ENCODE measurements at places on chromosomes 16 and 17.

GRCh38 chr17:77480509-77481215 is 339.9 kb downstream of the SEC14L1 start:
- DNase-seq, result no peak

- DNase-seq, result no peak
These were observed 86.5 kb downstream of the ENGASE start for GRCh38 chr17:79160980-79161636.

- no peak for DNase-seq
These were observed 297.5 kb downstream of the XYLT1 start for GRCh38 chr16:17173281-17173680.

DNA sequence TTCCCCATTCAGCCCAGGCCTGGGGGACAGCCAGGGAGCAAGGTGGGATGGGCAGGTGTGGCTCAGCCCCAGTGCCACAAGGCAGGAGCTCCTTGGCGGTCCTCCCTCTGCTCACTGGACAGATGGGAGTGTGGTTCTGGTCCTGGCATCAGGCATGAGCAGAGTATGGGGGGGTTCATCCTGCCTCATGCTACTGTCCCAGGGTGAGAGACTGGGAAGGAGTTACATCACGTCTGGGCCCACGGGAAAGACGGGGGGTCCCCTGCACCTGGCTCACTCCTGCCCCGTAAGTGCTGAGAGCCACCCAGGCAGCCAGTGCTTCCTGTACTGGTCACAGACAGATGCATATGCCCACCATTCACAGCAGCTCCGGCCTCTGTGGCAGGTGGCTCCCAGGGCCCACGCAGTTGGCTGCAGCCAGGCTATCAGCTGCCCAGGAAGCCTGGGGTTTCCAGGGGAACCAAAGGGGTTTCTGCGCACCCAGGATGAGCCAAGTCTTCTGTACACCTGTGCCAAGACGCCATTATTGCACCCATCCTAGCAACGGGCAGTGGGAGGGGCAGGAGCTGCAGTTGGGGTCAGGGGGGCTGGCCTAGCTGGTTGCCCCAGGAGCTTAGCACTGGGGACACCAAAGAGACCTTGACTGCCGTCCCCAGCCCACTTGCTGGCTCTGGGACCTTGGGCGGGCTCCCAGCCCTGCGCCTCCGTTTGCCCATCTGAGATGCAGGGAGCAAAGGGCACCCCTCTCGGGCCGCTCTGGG is 1.9 kb downstream of the BAIAP3 start:
- DNase-seq, result no peak

- no peak for DNase-seq
These were observed 96.5 kb upstream of the NLRP1 start for GRCh38 chr17:5680766-5681165.

DNA sequence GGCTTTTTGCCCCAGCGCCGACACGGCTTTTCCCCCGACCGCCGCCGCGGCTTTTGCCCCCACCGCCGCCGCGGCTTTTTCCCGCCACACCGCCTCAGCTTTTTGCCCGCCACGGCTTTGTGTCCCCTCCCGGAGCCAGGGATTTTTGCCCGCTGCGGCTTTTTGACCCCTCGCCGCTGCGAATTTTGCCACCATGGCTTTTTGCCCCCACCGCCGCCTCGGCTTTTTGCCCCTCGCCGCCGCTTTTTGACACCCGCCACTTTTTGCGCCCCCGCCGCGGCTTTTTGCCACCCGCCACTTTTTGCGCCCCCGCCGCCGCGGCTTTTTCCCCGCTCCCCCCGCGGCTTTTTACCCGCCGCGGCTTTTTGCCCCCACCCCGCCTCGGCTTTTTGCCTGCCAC is 1342.5 kb downstream of the TP53TG3F start:
- DNase-seq, result no peak

DNA sequence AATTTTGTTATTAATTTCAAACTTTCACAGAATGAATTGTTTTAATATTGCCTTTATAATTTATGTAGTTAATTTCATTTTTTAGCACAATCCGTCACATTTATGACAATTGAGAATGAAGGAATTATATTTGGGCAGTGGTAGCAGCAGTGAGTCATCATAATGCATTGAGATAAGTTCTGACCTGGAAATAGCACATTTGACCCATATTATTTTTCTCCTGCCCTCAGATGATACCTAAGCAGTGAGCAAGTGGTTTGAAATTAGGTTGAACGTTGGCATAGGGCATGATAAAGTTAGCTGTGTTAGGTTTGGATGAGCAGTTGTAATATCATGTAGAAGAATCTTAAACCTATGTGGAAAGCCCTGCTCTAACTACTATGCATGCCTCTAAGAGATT is 1431.3 kb upstream of the CDH8 start:
- no peak for DNase-seq

DNA sequence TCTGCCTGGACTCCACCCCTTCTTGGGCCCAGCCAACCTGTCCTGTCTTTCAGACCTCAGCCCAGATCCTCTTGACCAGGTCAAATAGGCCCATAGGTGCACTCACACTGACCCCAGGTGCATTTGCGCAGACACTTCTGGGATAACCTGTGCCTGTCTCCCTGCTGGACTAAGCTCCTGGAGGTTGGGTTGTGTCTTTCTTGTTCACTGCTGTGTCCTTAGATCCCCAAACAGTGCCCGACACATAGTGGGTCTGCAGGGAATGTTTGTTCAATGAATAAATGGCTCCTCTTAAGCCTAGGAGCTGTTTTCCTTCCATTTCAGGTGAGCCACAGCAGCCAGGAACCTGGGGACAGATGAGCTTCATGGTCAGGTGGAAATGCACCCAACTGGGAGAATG is 48.9 kb downstream of the NLRP1 start:
- no peak for DNase-seq

- no peak for DNase-seq
These were observed 1.7 kb downstream of the MYOCD start for GRCh38 chr17:12667299-12667958.

- no peak for DNase-seq
These were observed 55.3 kb downstream of the TUBD1 start for GRCh38 chr17:59837308-59838051.

GRCh38 chr17:5877366-5877765 is 192.8 kb upstream of the WSCD1 start:
- DNase-seq, result no peak

DNA sequence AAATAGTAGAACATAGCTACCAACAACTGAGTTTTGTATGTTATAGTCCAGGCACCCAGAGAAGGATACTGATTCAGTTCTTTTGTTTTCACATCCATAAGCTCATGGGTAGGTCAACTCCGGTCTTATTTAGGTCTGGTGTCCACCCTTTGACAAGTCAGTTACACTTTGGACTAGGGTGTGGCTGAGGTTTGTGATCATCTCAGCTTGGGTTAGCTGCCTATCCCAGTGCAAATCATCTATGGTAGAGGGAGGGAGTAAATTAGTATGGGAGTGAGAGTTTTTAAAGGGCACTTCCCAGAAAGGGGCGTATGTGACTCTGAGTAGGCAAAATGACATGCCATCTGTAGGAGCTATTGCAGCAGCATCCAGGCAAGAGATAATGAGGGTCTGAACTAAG is 66.1 kb downstream of the TANC2 start:
- no peak for DNase-seq

DNA sequence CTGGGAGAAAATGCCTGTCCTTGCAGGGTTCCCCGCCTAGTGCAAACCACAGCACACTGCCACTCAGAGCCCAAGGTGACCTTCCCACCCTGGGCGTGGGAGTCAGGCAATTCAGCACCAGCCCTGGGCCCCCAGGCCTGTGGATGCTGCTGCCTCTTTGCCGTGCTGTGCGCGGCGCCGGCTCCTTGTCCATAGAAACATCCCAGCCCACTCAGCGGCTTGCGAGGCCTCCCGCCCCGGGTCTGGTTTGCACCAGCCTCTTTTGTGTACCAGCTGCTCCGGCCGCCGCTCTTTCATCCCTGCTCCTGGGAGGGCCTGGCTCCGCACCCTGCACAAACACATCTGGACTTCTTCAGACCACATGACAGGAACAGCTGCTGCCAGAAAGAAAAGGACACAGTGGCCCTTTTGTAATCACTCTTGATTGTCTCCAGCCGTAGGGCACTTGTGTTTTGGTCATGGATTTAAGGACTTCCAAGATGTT is 75.4 kb upstream of the SDK2 start:
- DNase-seq, result no peak

DNA sequence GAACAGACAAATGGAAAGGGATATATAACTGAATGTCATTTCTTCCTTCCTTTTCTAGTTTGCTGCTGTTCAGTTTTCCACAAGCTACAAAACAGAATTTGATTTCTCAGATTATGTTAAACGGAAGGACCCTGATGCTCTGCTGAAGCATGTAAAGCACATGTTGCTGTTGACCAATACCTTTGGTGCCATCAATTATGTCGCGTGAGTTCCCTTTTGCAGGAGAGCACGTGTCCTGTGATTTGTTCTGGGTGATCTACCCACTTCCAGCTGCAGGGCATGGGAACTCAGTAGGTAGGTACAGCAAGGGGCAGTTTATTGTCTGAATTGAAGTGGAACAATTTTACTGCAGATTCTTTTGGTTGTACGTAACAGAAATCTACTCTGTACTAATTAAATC is 8.8 kb downstream of the ITGAL start:
- DNase-seq, result no peak
